ENCODE measurements at places on chromosomes 3 and 15.

DNA sequence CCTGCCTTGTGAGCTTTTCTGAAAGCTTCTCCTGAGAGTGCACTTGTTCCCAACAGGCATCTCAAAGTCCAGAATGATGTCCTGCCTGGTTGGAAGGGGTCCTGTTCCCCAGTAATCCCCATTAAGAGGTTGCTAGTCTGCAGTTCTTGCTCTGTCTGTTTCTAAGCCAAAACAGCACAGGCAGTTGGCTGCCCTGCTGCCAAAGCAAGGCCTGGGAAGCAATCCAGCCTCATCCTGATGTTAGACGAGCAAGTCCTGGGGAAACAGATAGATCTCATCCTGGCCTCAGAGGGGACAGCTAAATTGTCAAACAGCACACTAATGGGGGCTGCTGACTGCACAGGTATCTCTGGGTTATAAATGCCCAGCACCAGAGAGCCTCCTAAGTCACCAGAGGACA lies 198.0 kb downstream of the EPHB1 start:
- no peak for DNase-seq

DNA sequence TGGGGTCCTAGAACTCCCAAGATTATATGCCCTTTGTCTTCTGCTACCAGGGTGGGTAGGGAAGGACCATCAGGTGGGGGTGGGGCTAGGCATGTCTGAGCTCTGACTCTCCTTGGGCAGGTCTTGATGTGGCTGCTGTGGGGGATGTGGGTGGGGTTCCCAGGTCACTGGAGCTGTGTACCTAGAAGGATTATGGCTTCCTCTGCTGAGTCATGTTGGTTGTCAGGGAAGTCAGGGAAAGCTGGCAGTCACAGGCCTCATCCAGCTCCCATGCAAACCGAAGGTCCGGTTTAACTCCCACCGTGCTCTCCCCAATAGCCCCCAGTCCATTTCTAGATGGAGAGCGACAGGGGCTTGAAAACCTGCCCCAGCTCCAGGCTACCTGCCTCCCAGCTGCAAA lies 35.2 kb downstream of the EID1 start:
- DNase-seq: no peak

- DNase-seq: no peak
Observed at GRCh38 chr3:69389520-69390248, 3.8 kb upstream of the FRMD4B start.

DNA sequence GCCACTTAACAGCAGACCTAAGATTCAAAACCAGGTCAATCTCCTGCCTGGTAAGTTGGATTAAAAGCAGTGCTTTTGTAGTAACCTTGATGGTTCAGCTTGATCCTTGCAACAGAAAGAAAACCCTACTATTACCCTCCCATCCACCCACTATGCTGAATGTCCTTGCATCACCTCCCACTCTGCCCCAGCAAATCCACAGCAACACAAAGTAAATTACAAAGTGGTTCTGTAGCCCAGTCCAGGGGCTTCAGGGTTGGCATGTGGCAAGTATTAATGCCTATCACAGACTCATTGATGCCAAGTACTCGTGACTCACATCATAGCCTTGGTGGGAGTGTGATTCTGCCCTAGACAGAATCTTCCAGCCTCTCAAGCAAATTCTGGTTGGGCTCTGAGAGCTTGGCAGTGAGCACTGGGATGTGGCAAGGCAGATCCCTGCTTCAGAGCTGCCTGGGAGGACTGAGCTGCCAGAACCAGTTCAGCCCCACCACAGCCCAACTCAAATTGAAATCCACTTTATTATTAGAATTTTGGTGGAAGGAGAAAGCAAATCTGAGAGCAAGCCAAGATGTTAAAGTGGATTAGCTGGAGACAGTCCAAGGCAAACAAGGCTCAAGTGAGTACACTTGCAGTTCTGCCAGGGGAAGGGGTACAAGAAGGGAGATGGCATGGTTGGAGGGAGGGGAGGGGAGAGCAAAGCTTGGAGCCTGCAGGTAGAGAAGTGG lies 225.8 kb upstream of the UMPS start:
- DNase-seq: no peak

DNA sequence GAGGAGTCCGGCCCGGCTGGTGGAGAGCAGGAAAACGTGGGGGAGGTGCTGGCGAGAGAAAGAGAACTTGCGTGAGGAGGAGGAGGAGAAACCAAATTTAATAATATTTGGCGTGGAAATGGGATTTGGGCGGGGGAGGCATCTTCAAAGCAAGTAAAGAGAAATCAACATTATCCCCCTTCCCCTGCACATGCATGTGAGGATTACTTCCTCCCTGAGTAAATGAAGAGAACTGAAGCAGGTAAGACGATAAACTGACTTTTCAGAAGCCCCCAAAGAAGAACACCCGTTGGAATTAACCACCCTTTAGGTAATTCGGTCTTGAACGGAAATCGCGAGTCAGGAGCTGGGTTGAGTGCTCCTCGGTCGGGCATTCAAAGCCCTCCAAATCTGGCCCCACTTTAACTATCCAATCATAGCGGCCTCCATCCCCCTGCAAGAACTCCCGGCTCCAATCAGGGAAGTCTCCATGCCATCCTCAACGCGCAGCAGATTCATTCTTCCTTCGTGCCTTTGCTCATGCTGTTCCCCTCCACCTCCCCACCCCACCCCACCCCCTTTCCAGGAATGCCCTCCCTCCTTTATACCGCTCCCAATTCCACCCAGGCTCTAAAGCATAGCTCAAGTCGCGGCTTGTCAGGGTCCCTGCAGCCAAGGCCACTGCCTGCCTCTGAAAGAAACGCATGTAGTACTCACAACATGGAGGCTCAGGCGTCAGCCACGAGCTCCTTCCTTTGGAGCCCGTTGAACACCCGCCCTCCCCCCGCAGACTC lies 545 bp upstream of the RFX7 start:
- DNase-seq: peak; percentile 93

GRCh38 chr3:192514081-192514753 lies 213.1 kb downstream of the FGF12 start:
- DNase-seq: peak; percentile 56

DNA sequence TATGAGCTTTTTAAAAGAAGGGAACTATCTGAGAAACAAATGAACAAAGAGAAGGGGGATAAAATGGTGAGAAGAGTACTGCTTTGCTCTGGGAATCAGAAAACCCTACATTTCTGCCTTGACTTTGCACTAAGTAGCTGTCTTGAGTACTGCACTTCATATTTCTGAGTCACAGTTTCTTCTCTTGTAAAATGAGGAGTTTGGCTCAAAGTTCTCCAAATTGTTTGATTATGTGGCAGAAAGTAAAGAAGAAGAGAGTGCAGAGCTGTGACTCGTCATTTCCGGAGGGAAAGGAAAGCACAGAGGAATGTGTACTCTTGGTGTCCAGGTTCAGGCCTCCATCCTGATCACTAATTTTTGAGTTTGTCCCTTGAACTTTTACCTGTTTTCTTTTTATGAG lies 54.7 kb downstream of the TP63 start:
- DNase-seq: no peak

GRCh38 chr3:190988102-190988501 lies 125.6 kb upstream of the GMNC start:
- DNase-seq: no peak

DNA sequence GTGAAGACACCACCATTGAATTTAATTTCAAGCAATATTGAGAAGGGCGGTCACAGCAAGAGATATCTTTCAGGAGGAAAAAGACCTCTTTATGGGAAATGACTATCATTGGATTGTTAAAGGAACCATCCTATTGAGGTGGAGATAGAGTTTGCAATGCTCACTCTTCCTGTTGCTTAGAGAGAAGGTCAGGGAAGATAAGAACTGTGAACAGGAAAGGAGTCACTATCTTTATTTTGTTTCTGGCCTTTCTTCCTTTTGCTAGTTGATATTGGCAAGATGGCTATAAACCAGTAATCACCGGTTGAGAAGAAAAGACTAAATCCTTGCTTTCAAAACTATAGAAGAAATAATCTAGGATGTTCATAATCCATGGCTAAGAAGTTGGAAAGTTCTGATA lies 112.1 kb upstream of the TMEM108 start:
- no peak for DNase-seq

GRCh38 chr3:139307072-139307491 lies 36.7 kb upstream of the MRPS22 start:
- no peak for DNase-seq

GRCh38 chr3:156483426-156483825 lies 71.5 kb downstream of the SSR3 start:
- DNase-seq: no peak

DNA sequence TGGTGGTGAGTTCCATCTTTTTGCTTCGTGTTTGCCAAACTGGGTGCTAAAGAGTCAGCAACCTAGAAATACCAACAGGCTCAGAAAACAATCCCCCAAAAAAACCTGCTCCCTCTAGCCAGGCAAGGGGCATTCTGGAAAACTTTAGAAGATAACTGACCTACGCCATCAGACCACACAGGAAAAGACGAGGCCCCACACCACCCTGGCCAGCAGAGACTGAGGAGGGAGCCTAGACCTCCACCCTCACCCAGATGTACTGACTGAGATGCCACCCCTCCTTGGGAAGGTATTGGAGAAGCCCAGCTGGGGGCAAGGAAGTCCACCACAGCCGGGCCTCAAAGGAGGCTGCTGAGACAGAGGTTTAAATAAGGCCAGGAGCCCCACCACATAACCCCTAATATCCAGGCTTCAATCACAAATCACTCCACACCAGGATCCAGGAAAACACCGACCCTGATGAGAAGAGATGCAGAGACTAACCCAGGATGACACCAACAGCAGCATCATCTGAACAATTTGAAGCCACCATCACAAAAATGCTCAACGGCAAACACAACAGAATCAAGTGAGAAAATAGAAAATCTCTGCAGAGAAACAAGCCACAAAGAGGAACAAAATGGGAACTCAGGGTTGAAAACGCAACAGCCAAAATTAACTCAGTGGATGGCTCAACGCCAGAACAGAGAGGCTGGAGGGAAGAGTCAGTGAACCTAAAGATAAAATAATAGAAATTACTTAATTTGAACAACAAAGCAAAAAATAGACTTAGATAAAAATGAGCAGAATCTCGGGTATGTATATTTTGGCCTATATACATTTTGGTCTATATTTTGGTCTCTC lies 61.0 kb downstream of the TPRA1 start:
- DNase-seq: no peak

DNA sequence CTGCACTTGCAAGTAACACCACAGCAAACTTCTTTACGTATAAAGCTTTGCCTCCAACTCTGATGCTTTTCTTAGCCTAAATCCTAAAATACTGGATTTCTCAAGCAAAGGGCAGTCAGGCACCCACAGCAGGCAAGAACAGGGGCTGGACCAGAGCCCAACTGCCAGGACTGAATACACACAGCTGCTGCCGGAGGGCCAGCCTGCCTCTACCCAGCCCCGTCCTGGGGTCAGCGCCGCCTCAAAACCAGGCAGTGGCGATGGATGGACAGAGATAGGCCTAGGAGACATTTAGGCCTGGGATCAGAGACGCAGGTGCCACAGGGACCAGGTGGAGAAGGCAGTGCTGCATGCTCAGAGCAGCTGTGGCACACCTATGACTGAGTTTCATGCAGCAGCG lies 47.6 kb upstream of the SEC61A1 start:
- no peak for DNase-seq

- DNase-seq: no peak
Observed at GRCh38 chr3:5846261-5846660, 658.8 kb downstream of the EDEM1 start.

- DNase-seq: no peak
Observed at GRCh38 chr3:6262010-6262409, 598.9 kb upstream of the GRM7 start.

GRCh38 chr3:196691386-196691785 lies 20.7 kb downstream of the CEP19 start:
- no peak for DNase-seq

GRCh38 chr15:80769829-80770705 lies 9.1 kb upstream of the CEMIP start:
- DNase-seq: no peak

- no peak for DNase-seq
Observed at GRCh38 chr15:94701281-94701985, 470.1 kb downstream of the MCTP2 start.

DNA sequence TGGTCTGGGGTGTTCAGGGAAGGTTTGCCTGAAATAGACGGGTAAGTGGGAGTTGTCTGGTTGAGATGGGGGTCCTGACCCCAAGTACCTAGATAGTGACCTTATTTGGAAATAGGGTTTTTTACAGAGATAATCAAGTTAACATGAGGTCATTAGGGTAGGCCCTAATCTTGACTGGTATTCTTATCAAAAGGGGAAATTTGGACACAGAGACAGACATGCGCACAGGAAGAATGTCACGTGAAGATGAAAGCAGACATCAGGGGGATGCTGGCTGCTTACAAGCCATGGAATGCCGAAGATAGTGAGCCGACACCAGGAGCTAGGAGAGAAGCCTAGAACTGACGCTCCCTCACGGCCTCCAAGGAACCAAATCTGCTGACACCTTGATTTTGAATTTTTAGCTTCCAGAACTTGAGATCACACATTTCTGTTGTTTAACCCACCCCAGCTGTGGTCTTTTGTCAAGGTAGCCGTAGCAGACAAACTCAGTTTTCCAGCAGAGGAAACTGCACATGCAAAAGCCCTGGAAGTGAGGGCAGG lies 17.1 kb downstream of the BHLHE40 start:
- DNase-seq: no peak

DNA sequence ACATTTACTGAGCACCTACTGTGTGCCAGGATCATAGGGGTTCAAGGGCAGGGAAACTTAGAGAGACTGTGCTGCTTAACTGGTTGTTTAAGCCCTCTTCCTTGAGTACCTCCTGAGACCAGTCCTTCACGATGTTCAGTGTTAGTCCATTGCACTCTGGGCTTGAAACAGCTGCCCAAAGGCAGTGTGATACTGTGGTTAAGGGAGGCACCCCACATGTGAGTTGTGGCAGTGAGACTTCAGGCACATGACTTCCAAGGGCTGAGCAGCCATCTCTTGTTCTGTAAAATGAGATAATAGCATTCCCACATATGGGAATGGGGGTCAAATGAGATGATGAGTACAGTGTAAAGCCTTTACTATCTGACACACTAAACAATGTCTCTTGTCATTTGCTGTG lies 75.1 kb downstream of the LINGO1 start:
- no peak for DNase-seq

GRCh38 chr15:33344530-33344929 lies 33.8 kb downstream of the RYR3 start:
- DNase-seq: no peak

GRCh38 chr3:13104511-13104910 lies 31.3 kb upstream of the IQSEC1 start:
- DNase-seq: no peak

GRCh38 chr3:49902511-49903345 lies 945 bp downstream of the MST1R start:
- DNase-seq: no peak

Measured in H9 (cell line).